ENCODE measurements at places on chromosomes 1 and 21.
A peak's percentile ranks its signal among the peaks of the same experiment; 100 is the strongest.

DNA sequence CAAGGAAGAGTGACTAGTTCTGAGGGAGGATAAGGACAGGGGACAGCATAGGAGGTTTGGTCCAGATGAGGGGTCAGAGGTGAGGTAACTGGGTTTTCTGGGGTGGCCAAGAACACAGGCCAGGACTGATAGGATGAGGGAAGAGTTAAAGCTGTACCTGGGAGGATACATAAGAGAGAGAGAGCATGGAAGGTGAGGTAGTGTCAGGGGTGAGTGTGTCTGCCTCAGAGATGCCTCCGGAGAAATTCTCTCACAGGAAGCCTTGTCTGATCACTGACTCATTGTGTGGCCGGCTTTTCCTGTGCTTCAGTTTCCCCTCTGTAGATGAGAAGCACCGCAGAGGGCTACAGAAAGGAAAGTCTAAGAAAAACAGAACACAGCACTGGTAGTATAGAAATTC is 40.2 kb downstream of the FASLG start:
- peak; percentile 89 for DNase-seq

- no peak for DNase-seq
Measured at GRCh38 chr1:27331922-27332321, 9.9 kb upstream of the SYTL1 start.

DNA sequence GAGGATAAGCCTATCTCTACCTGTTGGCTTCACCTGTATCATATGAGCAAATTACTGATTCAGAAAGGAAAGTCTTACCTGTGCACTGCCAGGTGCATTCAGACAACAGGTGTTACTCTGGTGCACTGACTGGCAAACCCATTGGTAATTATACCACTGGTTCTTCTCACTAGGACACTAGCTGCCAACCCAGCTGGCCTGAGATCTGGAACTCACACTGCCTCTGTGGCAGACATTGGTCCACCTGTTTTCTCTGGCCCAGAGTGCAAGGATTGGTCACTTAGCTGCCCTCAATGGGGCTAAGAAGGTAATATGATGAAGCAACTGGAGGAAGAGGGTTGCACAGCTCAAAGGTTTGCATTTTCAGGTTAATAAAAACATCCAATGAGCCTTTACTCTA is 140.2 kb upstream of the DNAH14 start:
- DNase-seq, result no peak

DNA sequence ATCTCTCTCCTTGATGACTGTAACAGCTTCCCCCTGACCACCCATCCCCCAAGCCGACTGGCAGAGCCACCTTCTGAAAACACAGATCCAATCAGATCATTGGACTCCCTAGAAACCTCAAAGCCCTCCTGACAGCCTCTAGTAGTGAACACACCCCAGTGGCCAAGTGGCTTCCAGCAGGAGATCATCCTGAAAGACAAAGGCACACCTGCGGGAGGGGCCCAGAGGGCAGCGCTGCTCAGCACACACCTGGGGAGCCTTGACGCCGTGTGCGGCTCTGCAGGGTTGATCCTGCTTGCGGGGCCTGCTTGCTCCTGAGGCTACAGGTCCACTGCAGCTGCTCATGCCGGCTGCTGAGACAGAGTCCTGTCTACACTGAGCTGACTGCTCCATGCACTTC is 41.5 kb downstream of the SLC66A1 start:
- no peak for DNase-seq

Data from mammary epithelial cell (primary cell).